ENCODE measurements at places on chromosomes 12 and 14. TPM values are rescaled to one million over a fixed set of nuclear protein-coding genes. Genes with fewer than 3 reads are reported as not detected.

Gene RDH12
- not detected for total RNA-seq

Gene FGF23
- not detected for total RNA-seq

Gene UNC119B
- total RNA-seq: 11.5 TPM

Gene MYF6
- not detected for total RNA-seq

Gene TMPRSS12
- not detected for total RNA-seq

Gene KRT85
- not detected for total RNA-seq

Gene CCDC197
- total RNA-seq: 1.2 TPM

Gene KRT78
- not detected for total RNA-seq

Gene OSGEP
- 19.4 TPM for total RNA-seq

Gene NDUFB1
- 625 TPM for total RNA-seq

Gene TMEM30B
- 0.22 TPM for total RNA-seq

Gene VWF
- 250 TPM for total RNA-seq

Gene CLEC7A
- total RNA-seq: 1.3 TPM

Gene CPSF6
- 28.6 TPM for total RNA-seq

Gene SERPINA1
- total RNA-seq: 4.4 TPM

Gene RERG
- 4.5 TPM for total RNA-seq

Gene OR4K14
- not detected for total RNA-seq

Gene SMARCD1
- 15.4 TPM for total RNA-seq

Gene FOXN4
- total RNA-seq: not detected

- H3K27ac ChIP-seq: no peak overlapping the region
- no peak for DNase-seq
- peaks cover 5% of the 10 kb centered on the region for H3K36me3 ChIP-seq
Measured at GRCh38 chr14:31855262-31855661, 221.8 kb upstream of the ARHGAP5 start.

DNA sequence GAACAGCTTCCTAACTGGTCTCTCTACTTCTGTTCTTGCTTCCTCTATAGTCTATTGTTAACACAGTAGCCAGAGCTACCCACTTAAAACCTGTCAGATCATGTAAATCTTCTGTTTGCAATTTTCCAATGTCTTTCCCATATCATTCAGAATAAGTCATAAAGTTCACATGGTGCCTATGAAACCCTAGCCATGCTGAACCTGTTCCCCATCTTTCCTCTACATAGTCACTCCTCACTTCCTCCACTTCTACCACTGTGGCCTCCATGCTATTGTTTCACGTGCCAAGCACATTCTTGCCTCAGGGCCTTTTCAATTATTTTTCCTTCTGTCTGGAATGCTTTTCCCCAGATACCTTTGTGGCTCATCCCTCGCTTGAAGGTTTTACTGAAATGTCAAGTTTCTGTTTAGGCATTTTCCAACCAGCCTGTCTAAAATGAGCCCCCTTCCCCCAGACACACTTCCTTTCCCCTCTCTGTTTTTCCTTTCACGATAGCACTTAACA is 132.1 kb downstream of the DYRK2 start:
- no peak for DNase-seq
- peaks cover 14% of the 10 kb centered on the region for H3K4me1 ChIP-seq
- H3K27ac ChIP-seq: no peak overlapping the region
- H3K36me3 ChIP-seq: no peaks in the 10 kb centered on the region

GRCh38 chr14:52355526-52355925 is 41.4 kb downstream of the PTGER2 start:
- no peak for DNase-seq
- no peak overlapping the region for H3K4me3 ChIP-seq
- H3K36me3 ChIP-seq: no peaks in the 10 kb centered on the region

DNA sequence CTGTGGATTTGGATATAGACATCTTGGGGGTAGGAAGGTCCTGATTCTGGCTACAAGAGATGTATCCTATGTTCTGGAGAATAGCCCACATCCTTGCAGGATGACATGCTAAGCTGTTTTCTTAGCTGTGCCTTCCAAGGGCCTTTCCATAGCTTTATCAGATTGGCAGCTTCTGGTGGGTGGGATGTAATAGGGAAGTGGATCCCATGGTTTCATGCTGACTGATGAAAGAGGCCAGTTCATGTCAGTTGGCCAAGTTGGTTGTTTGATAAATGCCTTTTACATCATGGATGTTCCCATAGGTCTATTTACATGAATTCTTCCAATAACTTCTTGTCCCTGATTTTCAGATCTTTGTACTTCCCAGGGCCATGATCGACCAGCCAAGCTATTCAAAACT is 169.1 kb upstream of the RMST start:
- no peaks in the 10 kb centered on the region for H3K27me3 ChIP-seq
- no peak overlapping the region for H3K4me3 ChIP-seq
- no peak overlapping the region for H3K27ac ChIP-seq
- DNase-seq: no peak
- no peaks in the 10 kb centered on the region for H3K36me3 ChIP-seq
- H3K4me1 ChIP-seq: no peaks in the 10 kb centered on the region

- no peaks in the 10 kb centered on the region for H3K36me3 ChIP-seq
- no peak for DNase-seq
- no peak overlapping the region for H3K4me3 ChIP-seq
- H3K4me1 ChIP-seq: peaks cover 9% of the 10 kb centered on the region
- H3K27ac ChIP-seq: no peak overlapping the region
Measured at GRCh38 chr12:82880442-82880901, 193.8 kb downstream of the TMTC2 start.

DNA sequence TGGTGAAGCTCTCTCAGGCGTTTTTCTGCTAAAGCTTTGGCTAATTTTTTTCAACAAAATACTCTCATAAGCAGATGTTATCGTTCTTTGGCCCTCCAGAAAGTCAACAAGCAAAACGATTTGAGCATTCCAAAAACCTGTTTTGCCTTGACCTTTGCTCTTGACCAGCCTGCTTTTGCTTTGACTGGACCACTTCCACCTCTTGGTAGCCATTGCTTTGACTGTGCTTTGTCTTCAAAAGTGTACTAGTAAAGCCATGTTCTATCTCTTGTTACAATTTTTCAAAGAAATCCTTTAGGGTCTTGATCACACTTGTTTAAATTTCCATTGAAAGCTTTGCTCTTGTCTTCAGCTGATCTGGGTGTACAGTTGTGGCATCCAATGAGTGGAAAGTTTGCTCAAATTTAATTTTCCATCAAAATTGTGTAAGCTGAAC is 10.7 kb upstream of the ARID4A start:
- H3K27ac ChIP-seq: no peak overlapping the region
- H3K36me3 ChIP-seq: peaks cover 90% of the 10 kb centered on the region
- H3K4me1 ChIP-seq: peaks cover 75% of the 10 kb centered on the region
- DNase-seq: no peak
- H3K4me3 ChIP-seq: no peak overlapping the region
- no peaks in the 10 kb centered on the region for H3K27me3 ChIP-seq

DNA sequence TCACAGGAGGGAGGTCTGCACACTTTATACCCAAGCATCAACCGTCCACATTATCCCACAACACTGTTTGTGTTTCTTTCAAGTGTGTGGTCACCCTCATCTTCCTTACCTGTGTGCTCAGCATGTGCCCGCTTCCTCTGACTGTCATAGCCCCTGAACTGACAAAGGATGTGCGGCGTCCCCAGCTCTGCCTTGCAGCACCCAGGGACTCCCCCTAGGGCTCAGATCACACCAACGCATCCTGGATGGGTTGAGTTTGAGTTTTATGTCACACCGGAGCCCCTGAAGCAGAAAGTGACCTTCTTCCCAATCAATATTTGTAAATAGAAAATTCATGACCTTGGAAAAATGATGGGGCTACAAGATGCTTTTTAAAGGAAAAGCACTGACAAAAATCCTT is 770.7 kb upstream of the TMEM132C start:
- DNase-seq: no peak
- no peaks in the 10 kb centered on the region for H3K36me3 ChIP-seq
- H3K27ac ChIP-seq: no peak overlapping the region
- no peak overlapping the region for H3K4me3 ChIP-seq

DNA sequence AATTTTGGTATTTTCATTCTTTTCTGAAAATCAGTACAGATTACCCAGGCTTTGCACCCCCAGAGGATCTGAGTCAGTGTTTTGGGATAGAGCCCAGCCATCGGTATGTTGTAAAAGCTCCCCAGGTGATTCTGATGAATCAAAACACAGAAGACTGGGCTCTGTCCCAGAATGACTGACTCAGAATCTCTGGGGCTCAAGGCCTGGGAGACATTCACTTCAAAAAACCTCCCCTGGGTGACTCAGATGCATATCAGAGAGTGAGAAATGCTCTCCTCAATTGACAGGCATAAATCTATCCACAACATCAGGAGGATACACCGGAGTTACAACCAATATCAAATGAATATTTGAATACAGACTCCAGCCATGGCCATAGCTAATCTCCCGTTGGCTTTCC is 32.6 kb downstream of the SLC35F4 start:
- no peak for DNase-seq
- H3K4me1 ChIP-seq: no peaks in the 10 kb centered on the region
- H3K27ac ChIP-seq: no peak overlapping the region
- H3K4me3 ChIP-seq: no peak overlapping the region
- H3K36me3 ChIP-seq: no peaks in the 10 kb centered on the region

GRCh38 chr12:66011731-66012130 is 118.8 kb downstream of the LLPH start:
- H3K36me3 ChIP-seq: no peaks in the 10 kb centered on the region
- no peak for DNase-seq
- H3K4me1 ChIP-seq: peaks cover 15% of the 10 kb centered on the region
- H3K27me3 ChIP-seq: no peaks in the 10 kb centered on the region

DNA sequence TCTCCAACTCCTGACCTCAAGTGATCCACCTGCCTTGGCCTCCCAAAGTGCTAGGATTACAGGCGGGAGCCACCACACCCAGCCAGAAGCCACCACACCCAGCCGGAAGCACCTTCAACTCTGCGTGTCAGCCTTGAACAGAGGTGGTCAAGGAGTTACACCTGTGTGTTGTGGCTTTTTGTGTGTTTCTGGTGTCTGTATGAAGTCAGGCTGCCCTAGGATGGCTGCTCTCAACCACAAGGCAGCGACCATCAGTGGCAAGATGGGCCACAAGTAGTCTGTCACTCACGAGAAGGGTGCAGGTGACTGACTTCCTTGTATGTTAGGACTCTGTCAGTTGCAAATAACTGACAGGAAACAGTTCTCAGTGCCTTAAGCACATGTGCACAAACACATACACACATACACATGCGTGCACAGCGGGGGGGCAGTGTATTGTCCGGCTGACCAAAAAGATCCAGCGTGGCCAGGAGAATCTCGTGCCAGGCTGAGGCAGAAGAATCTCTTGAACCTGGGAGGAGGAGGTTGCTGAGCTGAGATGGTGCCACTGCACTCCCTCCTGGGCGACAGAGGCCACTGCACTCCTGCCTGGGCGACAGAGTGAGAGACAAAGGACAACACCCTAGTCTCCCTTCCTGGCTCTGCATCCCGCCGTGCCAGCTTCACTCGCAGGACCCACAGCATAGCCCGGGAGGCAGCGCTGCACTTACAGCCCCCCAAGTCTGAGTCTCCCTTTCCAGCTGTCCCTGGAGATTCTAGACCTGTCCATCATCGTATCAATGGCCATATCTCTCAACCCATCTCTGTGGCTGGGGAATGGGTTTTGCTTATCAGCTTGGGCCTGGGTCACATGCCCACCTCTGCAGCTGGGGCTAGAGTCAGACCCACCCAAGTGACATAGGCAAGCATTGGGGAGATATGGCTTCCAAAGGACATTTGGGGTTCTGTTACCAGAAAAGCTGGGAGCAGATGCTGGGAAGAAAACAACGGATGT is 13.7 kb downstream of the P2RX4 start:
- no peak for DNase-seq
- no peak overlapping the region for H3K27ac ChIP-seq
- H3K36me3 ChIP-seq: peaks cover 32% of the 10 kb centered on the region
- no peaks in the 10 kb centered on the region for H3K4me1 ChIP-seq
- no peaks in the 10 kb centered on the region for H3K27me3 ChIP-seq

- H3K27ac ChIP-seq: peak overlapping the region; percentile 53
- H3K4me1 ChIP-seq: peaks cover 8% of the 10 kb centered on the region
- no peaks in the 10 kb centered on the region for H3K27me3 ChIP-seq
- H3K4me3 ChIP-seq: no peak overlapping the region
Measured at GRCh38 chr12:90298289-90298948, 589.8 kb upstream of the ATP2B1 start.

GRCh38 chr12:24954261-24954660 is 5.4 kb upstream of the BCAT1 start:
- peaks cover under 1% of the 10 kb centered on the region for H3K4me1 ChIP-seq
- peaks cover 32% of the 10 kb centered on the region for H3K27me3 ChIP-seq
- no peak overlapping the region for H3K27ac ChIP-seq
- no peak for DNase-seq

DNA sequence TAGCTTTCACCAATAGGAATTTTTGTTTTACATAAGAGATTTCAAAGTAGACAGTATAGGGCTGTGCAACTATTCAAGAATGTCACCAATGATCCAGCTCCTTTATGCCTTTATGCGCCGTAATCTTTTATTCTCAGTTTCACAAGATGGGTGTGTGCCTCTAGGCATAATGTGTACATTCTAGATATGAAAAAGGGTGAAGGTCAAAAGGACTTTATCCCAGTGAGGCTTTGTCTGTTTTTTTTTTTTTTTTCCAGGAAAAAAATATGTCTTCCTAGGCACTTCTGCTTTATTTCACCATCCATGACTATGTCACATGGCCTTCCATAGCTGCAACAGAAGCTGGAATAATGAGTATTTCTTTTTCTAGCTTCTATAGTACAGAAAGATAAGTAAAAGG is 142.3 kb upstream of the IGF1 start:
- H3K27ac ChIP-seq: no peak overlapping the region
- DNase-seq: no peak
- H3K36me3 ChIP-seq: no peaks in the 10 kb centered on the region
- H3K4me1 ChIP-seq: no peaks in the 10 kb centered on the region
- H3K27me3 ChIP-seq: no peaks in the 10 kb centered on the region

DNA sequence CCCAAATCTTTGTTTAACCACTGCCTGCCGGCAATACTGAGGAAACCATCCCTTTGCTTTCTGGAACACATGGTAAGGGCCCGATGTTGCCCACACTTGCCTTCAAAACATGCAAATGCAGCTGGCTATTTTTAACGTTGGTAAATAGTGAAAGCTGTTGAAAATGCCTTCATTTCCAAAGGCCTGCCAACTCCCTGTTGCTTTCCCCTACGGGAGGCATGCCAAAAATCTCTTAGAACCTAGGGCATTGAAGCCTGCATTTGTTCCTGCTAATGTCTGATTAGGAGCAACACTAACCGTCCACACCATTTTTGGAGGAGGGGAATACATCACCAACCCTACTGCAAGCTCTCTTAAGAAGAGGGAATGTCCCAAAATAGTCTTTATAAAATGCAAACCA is 152.6 kb upstream of the NOS1 start:
- no peaks in the 10 kb centered on the region for H3K36me3 ChIP-seq
- no peak for DNase-seq
- peak overlapping the region; percentile 84 for H3K27ac ChIP-seq
- no peak overlapping the region for H3K4me3 ChIP-seq
- peaks cover 37% of the 10 kb centered on the region for H3K4me1 ChIP-seq

- H3K27ac ChIP-seq: no peak overlapping the region
- no peaks in the 10 kb centered on the region for H3K36me3 ChIP-seq
- no peak overlapping the region for H3K4me3 ChIP-seq
- no peaks in the 10 kb centered on the region for H3K4me1 ChIP-seq
- peaks cover 47% of the 10 kb centered on the region for H3K27me3 ChIP-seq
- no peak for DNase-seq
Measured at GRCh38 chr14:98161356-98161755, 1110.6 kb downstream of the BCL11B start.

GRCh38 chr12:12540261-12541013 is 22.2 kb downstream of the DUSP16 start:
- H3K36me3 ChIP-seq: no peaks in the 10 kb centered on the region
- DNase-seq: no peak
- no peak overlapping the region for H3K4me3 ChIP-seq
- no peaks in the 10 kb centered on the region for H3K27me3 ChIP-seq
- peaks cover 44% of the 10 kb centered on the region for H3K4me1 ChIP-seq

All from left ventricle myocardium inferior (tissue), 1 donor.